Activated CD4-positive, alpha-beta memory T cell treated with anti-CD3 and anti-CD28 coated beads for 36 hours (primary cell): ENCODE measurements at places on chromosomes 3 and 15. TPM values are rescaled to one million over a fixed set of nuclear protein-coding genes. Genes with fewer than 3 reads are reported as not detected.

Gene PLA2G4D
- not detected for total RNA-seq

Gene NRROS
- total RNA-seq = 24.5 TPM

Gene RLBP1
- not detected for total RNA-seq

Gene LRRC31
- not detected for total RNA-seq

Gene CLCN2
- total RNA-seq = 3.2 TPM

Gene NPAP1
- total RNA-seq = not detected

Gene FOXB1
- 1.5 TPM for total RNA-seq

Gene GOLGA6B
- not detected for total RNA-seq

Gene WDR76
- 89.9 TPM for total RNA-seq

Gene GOLGA8S
- not detected for total RNA-seq
